ENCODE measurements at places on chromosomes 11 and 22.

GRCh38 chr11:7306900-7307299 lies 55.2 kb downstream of the SYT9 start:
- DNase-seq = no peak

GRCh38 chr11:105230586-105230985 lies 91.0 kb upstream of the CARD18 start:
- no peak for DNase-seq

DNA sequence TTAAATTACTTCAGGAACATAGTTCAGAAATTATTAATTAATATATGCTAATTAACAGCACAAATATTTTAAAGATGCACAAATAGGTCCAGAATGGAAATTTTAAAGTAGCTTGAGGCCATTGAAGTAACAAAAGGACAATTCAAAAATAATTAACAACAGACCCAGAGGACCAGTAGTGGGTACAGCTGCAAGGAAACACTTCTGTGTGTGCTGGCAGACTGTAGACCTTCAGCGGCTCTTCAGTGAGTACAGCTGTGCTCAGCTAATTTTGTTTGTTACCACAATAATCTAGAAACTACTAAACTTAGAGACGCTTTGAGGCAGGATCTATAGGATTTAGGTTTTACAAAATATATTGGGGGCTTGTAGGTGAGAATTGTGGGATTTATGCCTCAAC lies 103.8 kb downstream of the GRIA4 start:
- DNase-seq = no peak

DNA sequence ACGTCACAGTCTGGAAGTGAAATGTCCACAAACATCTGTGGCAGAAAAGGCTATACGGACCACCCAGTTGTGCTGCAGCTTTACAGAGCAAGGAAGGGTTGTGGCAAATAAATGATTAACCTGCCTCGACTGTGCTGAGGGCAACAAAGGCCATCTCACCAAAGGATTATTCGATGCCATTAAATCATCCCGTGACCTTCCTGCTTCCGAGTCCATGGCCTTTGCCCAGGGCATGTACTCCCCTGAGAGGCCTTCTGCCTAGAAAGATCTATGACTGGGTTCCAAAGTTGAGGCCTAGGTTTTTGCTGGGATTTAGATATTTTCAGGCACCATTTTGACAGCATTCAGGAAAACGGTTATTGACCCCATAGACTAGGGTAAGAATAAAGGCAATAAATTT lies 9.2 kb downstream of the CDPF1 start:
- no peak for DNase-seq

GRCh38 chr11:8081591-8082250 lies 710 bp downstream of the TUB start:
- no peak for DNase-seq

- DNase-seq = no peak
Measured at GRCh38 chr22:39719559-39720450, 149.3 kb downstream of the CACNA1I start.

- no peak for DNase-seq
Measured at GRCh38 chr11:79156031-79156430, 284.8 kb downstream of the TENM4 start.

DNA sequence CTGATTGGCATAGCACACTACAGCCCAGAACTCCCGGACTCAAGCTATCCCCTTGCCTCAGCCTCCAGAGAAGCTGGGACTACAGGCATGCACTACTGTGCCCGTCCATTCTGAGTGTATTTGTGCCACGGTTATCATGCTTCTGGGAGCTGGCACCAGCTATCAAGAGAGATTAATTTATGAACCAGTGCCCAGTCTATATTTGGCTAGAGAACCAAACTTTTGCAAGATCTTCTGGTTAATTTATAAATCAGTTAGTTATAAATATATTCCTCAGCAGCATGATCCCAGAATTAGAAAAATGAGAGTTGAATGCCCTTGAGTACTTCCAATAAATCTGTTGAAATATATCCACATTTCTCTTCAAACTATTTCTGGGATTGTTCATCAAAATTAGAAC lies 67.5 kb upstream of the OR5AN1 start:
- no peak for DNase-seq

DNA sequence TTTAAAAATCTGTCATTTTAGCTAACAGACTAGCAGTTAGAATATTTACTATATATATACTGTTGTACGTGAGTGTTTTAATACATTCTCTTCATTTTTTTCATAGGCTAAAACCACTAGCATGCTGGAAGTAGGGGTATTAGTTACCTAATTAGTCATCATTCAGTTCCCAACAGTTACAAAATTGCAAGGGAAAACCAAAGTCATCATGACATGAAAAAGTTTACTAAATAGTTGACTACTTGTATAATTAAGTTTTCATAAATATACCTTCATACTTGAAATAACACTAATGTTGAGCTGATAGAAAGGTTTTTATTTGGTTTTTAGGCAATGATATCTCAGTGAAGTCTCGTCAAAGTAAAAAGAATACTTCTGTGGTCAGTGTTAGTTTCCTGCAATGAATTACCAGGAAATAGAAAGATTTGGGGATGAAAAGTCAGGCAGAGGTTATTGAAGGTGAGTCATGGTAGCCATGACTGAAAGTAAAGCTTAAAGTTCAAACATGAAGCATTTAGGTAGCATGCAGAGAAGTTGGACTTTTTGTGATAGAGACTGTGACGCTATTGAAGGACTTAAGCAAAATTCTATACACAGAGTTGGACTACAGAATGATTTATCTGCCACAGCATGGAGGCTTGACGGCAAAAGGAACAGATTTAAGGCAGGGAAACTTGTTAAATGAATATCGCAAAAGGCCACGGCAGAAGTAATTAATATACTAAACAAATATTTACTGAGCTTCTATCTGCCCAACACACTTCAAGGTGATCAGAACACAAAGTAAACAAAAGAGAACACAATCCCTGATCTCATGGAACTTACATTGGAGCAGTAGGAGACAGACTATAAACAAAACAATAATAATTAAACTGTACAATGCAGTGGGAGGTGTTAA lies 828.1 kb upstream of the FAT3 start:
- no peak for DNase-seq

- no peak for DNase-seq
Measured at GRCh38 chr11:126340960-126341606, 14.4 kb upstream of the ST3GAL4 start.

DNA sequence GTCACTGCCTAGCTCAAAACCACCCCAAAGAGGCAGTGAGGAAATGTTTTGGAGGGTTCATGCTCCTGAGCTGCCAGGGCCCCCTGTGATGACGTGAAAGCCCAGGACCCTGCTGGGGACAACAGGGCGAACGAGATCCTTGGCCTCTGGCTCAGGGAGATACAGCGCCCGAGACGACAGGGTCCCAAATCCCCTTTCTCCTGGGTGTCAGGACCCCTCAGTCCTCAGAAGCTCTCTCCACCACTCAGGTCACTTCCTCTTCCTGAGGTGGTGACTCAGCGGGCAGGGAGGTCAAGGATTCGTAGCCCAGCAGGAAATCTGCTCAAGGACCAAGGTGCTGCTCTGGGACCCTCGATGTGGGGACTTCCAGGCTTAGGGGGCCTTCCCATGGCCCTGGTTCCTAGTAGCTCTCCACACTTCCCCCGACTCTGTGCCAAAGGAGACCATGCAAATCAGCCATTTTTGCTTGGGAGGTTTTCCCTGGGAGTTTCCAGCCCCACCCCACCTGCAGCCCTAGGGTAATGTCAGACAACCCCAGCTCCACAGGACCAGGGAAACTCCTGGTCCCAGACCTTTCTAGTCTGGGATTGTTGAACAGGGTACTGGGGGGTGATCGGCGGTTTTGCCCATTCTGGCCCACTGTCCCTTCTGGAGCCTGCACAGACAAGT lies 12.8 kb downstream of the BCL9L start:
- DNase-seq = no peak

DNA sequence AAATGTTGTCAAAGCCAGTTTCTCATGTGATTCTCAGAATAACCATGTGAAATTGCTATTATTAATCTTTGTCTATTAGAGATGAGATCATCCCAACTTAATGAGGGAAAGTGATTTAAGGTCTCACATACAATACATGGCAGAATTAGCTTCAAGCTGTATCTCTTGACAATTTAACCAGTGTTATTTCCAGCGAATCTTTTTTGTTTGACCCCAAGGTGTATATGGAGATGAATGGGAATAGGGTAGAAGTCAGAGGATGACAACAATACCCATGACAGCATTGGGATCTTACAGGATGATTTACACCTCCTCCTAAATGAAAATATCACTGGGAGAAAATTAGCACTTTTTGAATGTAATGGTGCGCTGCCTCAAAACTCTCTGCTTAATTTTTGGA lies 290.8 kb upstream of the LUZP2 start:
- DNase-seq = no peak
